Esophagus muscularis mucosa (tissue), 4 donors: ENCODE measurements at places on chromosomes 16 and 17. TPM values are rescaled to one million over a fixed set of nuclear protein-coding genes. Genes with fewer than 3 reads are reported as not detected.
A peak's percentile ranks its signal among the peaks of the same experiment; 100 is the strongest.

GRCh38 chr17:41354536-41354935 lies 3.9 kb upstream of the KRT33A start:
- no peak overlapping the region for H3K4me3 ChIP-seq
- no peaks in the 10 kb centered on the region for H3K27me3 ChIP-seq
- H3K36me3 ChIP-seq = no peaks in the 10 kb centered on the region
- H3K4me1 ChIP-seq = no peaks in the 10 kb centered on the region
- DNase-seq = no peak
- no peak overlapping the region for H3K27ac ChIP-seq

DNA sequence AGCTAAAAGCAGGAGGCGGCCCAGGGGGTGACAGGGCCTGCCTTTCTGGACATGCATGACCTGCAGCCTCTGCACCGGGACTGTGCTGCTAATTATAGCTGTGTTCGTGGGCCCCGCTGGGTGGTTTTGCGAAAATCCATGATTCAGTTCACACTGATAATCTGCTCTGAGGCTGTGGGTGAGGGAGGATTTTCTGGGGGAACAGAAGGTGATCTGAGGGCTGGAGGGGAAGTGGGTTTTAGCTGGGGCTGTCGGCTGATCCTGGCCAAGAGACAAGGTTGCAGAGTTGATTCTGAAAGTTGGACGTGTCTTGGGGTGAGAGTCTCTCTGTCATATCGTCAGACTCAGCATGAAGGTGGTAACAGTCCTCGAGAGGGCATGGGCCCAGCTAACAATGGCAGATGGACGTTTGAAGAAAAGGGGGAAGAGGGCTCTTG lies 187.5 kb upstream of the ZNF469 start:
- no peaks in the 10 kb centered on the region for H3K36me3 ChIP-seq
- no peak overlapping the region for H3K4me3 ChIP-seq
- H3K4me1 ChIP-seq = peaks cover 1% of the 10 kb centered on the region
- no peaks in the 10 kb centered on the region for H3K27me3 ChIP-seq

- no peaks in the 10 kb centered on the region for H3K27me3 ChIP-seq
- H3K4me3 ChIP-seq = no peak overlapping the region
- peak overlapping the region; percentile 99 for H3K27ac ChIP-seq
- H3K36me3 ChIP-seq = no peaks in the 10 kb centered on the region
- H3K4me1 ChIP-seq = peaks cover 99% of the 10 kb centered on the region
- DNase-seq = no peak
These were observed 20.0 kb downstream of the MAP3K14 start for GRCh38 chr17:45296833-45297124.

GRCh38 chr16:27960619-27961295 lies 102.8 kb downstream of the GSG1L start:
- no peak overlapping the region for H3K4me3 ChIP-seq
- H3K27ac ChIP-seq = no peak overlapping the region
- H3K36me3 ChIP-seq = no peaks in the 10 kb centered on the region
- H3K27me3 ChIP-seq = no peaks in the 10 kb centered on the region

- no peak for DNase-seq
- H3K36me3 ChIP-seq = no peaks in the 10 kb centered on the region
- H3K27me3 ChIP-seq = no peaks in the 10 kb centered on the region
- H3K4me1 ChIP-seq = peaks cover 63% of the 10 kb centered on the region
These were observed 507 bp downstream of the FHOD1 start for GRCh38 chr16:67246756-67247191.

- no peak for DNase-seq
- H3K36me3 ChIP-seq = no peaks in the 10 kb centered on the region
- H3K4me1 ChIP-seq = no peaks in the 10 kb centered on the region
- H3K27ac ChIP-seq = no peak overlapping the region
- H3K4me3 ChIP-seq = no peak overlapping the region
- H3K27me3 ChIP-seq = no peaks in the 10 kb centered on the region
These were observed 36.5 kb downstream of the FANCA start for GRCh38 chr16:89779909-89780305.

- H3K4me1 ChIP-seq = peaks cover 49% of the 10 kb centered on the region
- no peaks in the 10 kb centered on the region for H3K27me3 ChIP-seq
- peak overlapping the region; percentile 91 for H3K27ac ChIP-seq
- H3K4me3 ChIP-seq = peak overlapping the region; percentile 86
- peak; percentile 92 for DNase-seq
These were observed 989 bp upstream of the DUSP14 start for GRCh38 chr17:37488607-37489196.

DNA sequence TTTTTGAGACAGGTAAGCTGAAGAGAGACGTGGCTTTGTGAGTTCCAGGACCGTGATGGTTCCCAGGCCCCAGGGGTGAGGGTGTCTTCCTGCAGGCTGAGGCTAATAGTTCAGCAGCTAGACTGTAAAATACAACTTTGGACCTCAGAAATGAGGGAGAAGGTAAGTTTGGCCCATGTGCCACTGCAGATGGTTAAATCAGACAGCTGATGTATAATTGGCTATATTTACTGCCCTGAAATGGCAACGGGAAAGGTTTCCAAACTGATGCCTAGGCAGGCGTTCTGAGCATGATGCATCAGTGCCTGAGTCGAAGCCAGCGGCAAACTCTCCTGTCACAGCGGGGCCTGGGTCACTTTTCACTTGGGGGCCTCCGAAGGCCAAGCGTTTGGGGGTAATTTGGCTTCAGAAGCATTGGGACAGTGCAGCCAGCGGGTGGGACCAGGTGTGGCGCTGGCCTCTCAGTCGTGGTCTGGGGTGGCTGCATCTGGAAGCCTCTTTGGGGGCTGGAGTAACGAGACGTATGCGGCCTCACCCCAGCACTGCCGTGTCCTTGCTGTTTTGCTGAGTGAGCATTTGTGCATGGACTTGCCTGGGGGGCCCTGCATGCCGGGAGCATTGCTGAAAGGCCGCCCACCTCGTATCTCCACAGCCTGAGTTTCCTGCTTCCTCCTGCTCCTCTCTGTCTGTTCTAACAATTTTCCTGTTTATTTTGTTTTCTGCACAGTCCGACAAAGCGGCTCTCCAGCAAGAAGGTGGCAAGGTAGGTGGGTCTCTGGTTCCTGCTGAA lies 31.2 kb upstream of the CAPN15 start:
- no peak overlapping the region for H3K27ac ChIP-seq
- no peak for DNase-seq

DNA sequence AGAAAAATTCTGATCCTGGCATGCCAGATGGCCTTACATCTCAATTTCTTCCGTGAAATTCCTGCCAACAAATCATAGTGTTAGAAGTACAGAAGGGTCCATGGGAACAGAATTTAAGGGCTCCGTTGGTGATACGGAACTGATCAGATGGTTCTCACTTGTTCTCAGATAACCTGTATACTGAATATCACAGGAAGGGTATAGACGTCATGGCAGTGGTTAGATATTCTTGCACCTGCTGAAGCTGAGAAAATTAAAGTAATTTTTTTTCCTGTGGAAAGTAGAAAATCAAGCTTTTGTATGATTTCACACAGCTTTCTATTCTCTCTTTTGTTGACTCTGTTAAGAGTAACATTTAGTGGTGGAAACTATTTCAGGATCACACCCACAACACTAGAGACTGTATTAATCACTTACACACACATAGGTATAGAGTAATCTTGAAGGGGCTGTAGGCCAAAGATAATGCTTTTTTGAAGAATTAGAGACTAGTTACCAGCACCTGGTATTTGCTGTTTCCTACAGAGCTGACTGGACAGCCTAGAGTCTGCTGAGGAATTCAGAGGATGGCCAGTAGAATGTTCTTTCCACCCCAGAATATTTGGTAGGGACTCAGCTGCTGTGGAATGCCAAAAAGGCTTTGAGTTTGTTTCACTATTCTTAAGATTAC lies 7.5 kb downstream of the TENT4B start:
- no peaks in the 10 kb centered on the region for H3K36me3 ChIP-seq
- H3K4me1 ChIP-seq = peaks cover 84% of the 10 kb centered on the region
- H3K27me3 ChIP-seq = no peaks in the 10 kb centered on the region
- no peak for DNase-seq

- H3K27ac ChIP-seq = peak overlapping the region; percentile 90
- no peak for DNase-seq
- no peaks in the 10 kb centered on the region for H3K27me3 ChIP-seq
- peaks cover 49% of the 10 kb centered on the region for H3K4me1 ChIP-seq
- no peaks in the 10 kb centered on the region for H3K36me3 ChIP-seq
These were observed 2.1 kb upstream of the GPRC5C start for GRCh38 chr17:74429604-74430384.

DNA sequence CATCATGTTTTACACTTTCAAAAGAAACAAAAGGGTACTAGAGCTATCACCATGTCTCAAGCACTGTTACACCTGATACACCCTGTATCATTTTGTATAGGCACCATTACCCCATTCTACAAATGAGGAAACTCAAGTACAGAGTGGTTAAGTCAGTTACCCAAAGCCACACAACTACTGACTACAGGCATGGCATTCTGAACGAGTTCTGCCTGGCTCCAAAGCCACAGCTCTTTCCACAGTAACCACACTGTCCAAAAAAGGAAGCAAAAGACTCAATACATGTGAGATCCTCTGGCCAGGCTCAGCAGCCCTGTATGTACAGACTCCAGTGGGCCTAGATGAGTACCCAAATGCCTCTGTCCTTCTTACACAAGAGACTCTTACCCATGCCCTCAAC lies 4.7 kb downstream of the DYNC1LI2 start:
- H3K27ac ChIP-seq = peak overlapping the region; percentile 17
- no peak for DNase-seq
- no peak overlapping the region for H3K4me3 ChIP-seq
- no peaks in the 10 kb centered on the region for H3K27me3 ChIP-seq
- peaks cover 67% of the 10 kb centered on the region for H3K36me3 ChIP-seq

GRCh38 chr17:40577611-40578065 lies 12.4 kb upstream of the CCR7 start:
- no peaks in the 10 kb centered on the region for H3K36me3 ChIP-seq
- no peaks in the 10 kb centered on the region for H3K27me3 ChIP-seq
- no peak overlapping the region for H3K4me3 ChIP-seq
- H3K4me1 ChIP-seq = peaks cover 11% of the 10 kb centered on the region
- DNase-seq = peak; percentile 66
- H3K27ac ChIP-seq = no peak overlapping the region

GRCh38 chr17:81405411-81405872 lies 10.2 kb downstream of the BAHCC1 start:
- H3K27ac ChIP-seq = peak overlapping the region; percentile 98
- no peaks in the 10 kb centered on the region for H3K36me3 ChIP-seq
- no peaks in the 10 kb centered on the region for H3K27me3 ChIP-seq
- H3K4me3 ChIP-seq = peak overlapping the region; percentile 45
- DNase-seq = no peak

- no peak for DNase-seq
- no peaks in the 10 kb centered on the region for H3K36me3 ChIP-seq
- H3K27me3 ChIP-seq = no peaks in the 10 kb centered on the region
- H3K4me3 ChIP-seq = no peak overlapping the region
- H3K4me1 ChIP-seq = peaks cover 11% of the 10 kb centered on the region
These were observed 24.5 kb downstream of the WNT9B start for GRCh38 chr17:46875849-46876352.

DNA sequence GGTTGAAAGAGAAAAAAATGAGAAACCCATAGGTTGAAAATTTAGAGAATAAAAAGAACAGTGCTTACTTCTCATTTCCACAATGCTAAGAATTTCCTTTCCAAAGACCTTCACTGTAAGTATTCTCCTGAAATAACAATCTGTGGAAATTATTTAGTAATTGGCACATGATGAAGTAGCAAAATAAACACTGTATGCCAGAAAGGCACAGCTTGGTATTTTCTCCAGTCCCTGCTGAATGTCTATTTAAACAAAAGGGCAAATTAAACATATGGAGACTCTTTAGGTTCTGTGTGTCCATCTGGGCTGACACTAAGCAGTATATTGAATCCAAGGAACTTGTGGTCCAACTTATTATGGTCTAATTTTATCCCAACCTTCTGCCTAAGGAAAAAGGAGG lies 46.1 kb downstream of the CHCT1 start:
- H3K36me3 ChIP-seq = peaks cover 29% of the 10 kb centered on the region
- no peak overlapping the region for H3K4me3 ChIP-seq
- peak overlapping the region; percentile 45 for H3K27ac ChIP-seq
- no peaks in the 10 kb centered on the region for H3K27me3 ChIP-seq

DNA sequence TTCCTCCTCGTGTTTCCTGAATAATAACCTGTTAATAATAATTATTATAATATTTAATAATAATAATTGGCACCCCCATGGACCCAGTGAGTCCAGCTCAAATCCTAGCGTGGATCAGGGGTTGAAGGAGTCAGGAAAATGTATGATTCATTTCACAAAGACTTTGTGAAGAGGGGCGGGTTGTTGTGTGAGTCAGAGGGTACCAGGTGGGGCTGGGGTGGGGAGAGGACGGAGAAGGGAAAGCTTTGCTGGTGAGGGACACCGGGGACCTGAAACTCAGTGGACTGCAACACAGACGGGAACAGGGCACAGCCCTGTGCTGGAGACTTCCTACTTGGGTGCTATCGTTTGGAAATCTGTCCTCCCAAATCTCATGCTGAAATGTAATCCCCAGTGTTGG lies 3.1 kb upstream of the ADORA2B start:
- DNase-seq = no peak
- H3K27me3 ChIP-seq = peaks cover 8% of the 10 kb centered on the region
- no peak overlapping the region for H3K27ac ChIP-seq
- no peak overlapping the region for H3K4me3 ChIP-seq
- H3K36me3 ChIP-seq = no peaks in the 10 kb centered on the region
- H3K4me1 ChIP-seq = peaks cover 27% of the 10 kb centered on the region

- DNase-seq = no peak
- no peaks in the 10 kb centered on the region for H3K36me3 ChIP-seq
- peaks cover 7% of the 10 kb centered on the region for H3K4me1 ChIP-seq
- H3K4me3 ChIP-seq = no peak overlapping the region
These were observed 6.3 kb downstream of the CDH8 start for GRCh38 chr16:62029947-62030346.

GRCh38 chr16:8474587-8474986 lies 115.7 kb downstream of the TMEM114 start:
- no peaks in the 10 kb centered on the region for H3K27me3 ChIP-seq
- H3K36me3 ChIP-seq = no peaks in the 10 kb centered on the region
- H3K27ac ChIP-seq = no peak overlapping the region
- H3K4me3 ChIP-seq = no peak overlapping the region
- no peak for DNase-seq

GRCh38 chr16:85718682-85719081 lies 29.9 kb upstream of the GINS2 start:
- DNase-seq = no peak
- H3K36me3 ChIP-seq = no peaks in the 10 kb centered on the region
- H3K27me3 ChIP-seq = no peaks in the 10 kb centered on the region
- H3K4me1 ChIP-seq = peaks cover 25% of the 10 kb centered on the region
- no peak overlapping the region for H3K4me3 ChIP-seq

GRCh38 chr17:2610195-2611175 lies 17.0 kb downstream of the PAFAH1B1 start:
- DNase-seq = no peak
- peaks cover 88% of the 10 kb centered on the region for H3K4me1 ChIP-seq
- H3K36me3 ChIP-seq = no peaks in the 10 kb centered on the region
- no peaks in the 10 kb centered on the region for H3K27me3 ChIP-seq
- no peak overlapping the region for H3K27ac ChIP-seq

DNA sequence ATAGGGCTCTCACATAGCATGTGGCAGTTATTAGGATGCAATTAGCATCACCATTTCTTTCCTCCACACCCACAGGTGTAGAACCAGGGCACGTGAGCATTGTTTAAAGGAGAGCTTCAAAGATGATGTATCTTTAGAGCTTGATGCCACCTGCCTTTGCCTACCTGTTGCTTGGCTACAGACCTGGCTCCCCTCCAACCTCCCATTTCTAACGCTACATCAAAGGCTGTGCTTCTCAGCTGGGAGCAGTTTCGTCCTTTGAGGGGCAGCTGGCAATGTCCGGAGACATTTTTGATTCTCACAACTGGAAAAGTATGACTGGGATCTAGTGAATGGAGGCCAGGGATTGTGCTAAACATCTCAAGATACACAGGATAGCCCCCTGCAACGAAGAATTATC lies 78.5 kb upstream of the CLEC3A start:
- H3K4me1 ChIP-seq = no peaks in the 10 kb centered on the region
- H3K36me3 ChIP-seq = no peaks in the 10 kb centered on the region
- DNase-seq = no peak
- peaks cover 21% of the 10 kb centered on the region for H3K27me3 ChIP-seq
- no peak overlapping the region for H3K4me3 ChIP-seq

Gene ZNF624
- 4.5 TPM for total RNA-seq

Gene CTRL
- not detected for total RNA-seq

Gene MPO
- 0.66 TPM for total RNA-seq

Gene ASPA
- total RNA-seq = 1.7 TPM
